Upper lobe of left lung (tissue), 6 donors: ENCODE measurements at places on chromosomes 1 and 21.

GRCh38 chr1:177959811-177960515, 9.9 kb downstream of the SEC16B start:
- DNase-seq, result no peak

GRCh38 chr1:210918893-210919292, 215.1 kb downstream of the KCNH1 start:
- DNase-seq, result no peak

DNA sequence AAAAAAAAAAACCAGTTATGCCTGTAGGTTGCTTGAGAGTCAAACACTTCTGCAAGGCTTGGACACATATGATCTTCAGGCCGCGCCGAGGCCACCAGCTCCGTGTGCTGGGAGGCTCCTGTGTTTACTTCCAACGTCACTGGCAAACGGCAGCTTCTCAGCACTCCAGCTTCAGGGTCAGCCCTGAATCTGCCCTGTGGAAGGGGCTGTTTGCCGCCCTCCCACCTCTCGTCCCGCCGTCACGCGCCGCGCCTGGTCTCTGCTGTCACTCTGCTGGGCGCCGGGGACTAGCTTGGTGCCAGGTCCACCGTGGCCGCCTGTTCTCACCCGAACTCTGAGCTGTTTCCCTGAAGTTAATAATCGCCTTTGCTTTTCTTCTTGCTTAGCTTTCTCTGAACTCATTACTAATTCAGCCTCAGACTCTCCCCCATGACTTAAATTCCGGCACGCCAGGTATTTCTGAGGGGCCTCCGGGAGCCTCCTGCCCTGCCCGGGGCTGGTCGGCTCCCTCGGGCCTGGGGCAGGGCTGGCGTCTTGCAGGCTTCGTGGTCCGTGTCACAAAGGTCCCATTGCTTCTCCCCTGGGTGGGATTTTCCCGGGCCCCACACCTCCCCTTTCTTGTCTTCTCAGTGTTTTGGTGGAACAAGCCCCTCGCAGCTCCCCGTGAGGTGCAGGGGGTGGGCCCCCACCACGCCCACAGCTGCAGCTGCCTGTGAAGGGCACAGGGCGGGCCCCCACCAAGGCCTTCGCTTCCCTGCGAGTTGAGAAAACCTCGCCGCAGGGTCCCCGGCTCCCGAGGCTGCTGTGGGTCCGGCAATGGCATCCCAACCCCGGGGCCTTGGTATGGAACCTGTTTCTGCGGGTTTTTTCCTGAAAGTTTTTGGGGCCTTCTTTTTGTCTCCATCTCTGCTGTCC, 14.6 kb upstream of the C1orf159 start:
- peak; percentile 82 for DNase-seq

GRCh38 chr1:30087465-30087864, 635.9 kb downstream of the MATN1 start:
- no peak for DNase-seq

DNA sequence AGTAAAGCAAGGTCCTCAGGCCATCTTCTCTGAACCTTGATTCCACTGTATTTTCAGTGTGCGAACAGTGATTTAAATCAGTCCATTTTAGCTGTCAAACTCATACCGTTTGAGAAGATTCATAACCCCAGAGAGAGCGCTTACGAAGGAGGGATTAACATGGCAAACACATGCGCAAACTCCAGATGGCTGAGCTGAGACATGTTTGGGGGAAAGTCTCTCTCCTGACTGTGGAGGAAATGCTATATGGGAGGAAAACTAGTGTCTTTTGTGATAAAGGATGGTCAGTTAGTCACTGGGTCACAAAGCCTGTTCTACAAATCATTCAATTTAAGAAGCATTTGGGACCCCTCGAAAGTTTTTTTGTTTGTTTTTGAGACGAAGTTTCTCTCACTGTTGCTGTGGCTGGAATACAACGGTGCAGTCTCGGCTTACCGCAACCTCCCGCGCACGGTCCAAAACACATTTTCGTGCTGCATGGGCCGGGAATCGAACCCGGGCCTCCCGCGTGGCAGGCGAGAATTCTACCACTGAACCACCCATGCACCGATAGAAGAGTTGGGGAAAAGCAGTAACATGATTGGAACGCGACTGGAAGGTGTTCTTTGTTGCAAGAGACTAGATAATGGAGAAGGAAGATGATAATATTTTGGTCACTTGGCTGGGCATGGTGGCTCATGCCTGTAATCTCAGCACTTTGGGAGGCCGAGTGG, 58.4 kb upstream of the CXADR start:
- peak; percentile 74 for DNase-seq

- no peak for DNase-seq
Observed at GRCh38 chr1:172070055-172070454, 228.8 kb downstream of the DNM3 start.

DNA sequence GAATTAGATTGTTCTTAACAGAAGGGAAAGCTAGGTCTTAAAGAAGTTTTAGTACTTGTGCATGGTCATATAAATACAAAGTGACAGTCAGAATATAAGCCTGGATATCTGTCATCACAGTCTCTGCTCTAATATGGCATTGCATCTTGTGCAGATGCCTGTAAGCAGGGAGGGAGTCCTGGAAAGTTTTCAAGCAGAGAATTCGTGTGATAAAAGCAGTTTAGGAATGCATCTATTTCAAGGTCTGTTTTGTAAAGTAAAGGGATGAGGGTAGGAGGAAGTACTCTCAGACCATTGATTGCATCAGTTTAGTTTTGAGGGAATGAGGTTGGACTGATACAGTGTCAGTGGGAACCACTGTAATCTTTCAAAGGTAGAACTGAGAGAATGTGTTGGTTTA, 30.6 kb downstream of the IARS2 start:
- no peak for DNase-seq

GRCh38 chr1:3922851-3923250, 22.8 kb upstream of the C1orf174 start:
- no peak for DNase-seq
